Placental pericyte (primary cell): ENCODE measurements at places on chromosomes 1 and 21. TPM values are rescaled to one million over a fixed set of nuclear protein-coding genes. Genes with fewer than 3 reads are reported as not detected.

The KRTAP19-8 gene
- not detected in 2 replicates for total RNA-seq

The CHI3L2 gene
- not detected in 2 replicates for total RNA-seq

The ZNF670 gene
- 1.5 and 2.9 TPM in 2 replicates for total RNA-seq

The HAO2 gene
- total RNA-seq = not detected in 2 replicates

The PIK3R3 gene
- 1.3 and 3.3 TPM in 2 replicates for total RNA-seq

The SAMD11 gene
- total RNA-seq = 1.1 and 2.9 TPM in 2 replicates

The ARHGAP29 gene
- 4.2 and 44.5 TPM in 2 replicates for total RNA-seq

The CD48 gene
- total RNA-seq = not detected in 2 replicates

The KCNQ4 gene
- under 0.01 TPM in 1 of 2 replicates, not detected in the other for total RNA-seq

The OR6K3 gene
- not detected in 2 replicates for total RNA-seq

The ODF2L gene
- total RNA-seq = 25.8 and 48.0 TPM in 2 replicates

The SHISAL2A gene
- not detected in 2 replicates for total RNA-seq

The LGALS8 gene
- total RNA-seq = 60.0 and 70.0 TPM in 2 replicates

The LIN28A gene
- total RNA-seq = not detected in 2 replicates

The CFHR3 gene
- total RNA-seq = not detected in 2 replicates

The CLEC20A gene
- not detected in 2 replicates for total RNA-seq

The CELA2A gene
- total RNA-seq = 0.44 TPM in 1 of 2 replicates, not detected in the other

The OPTC gene
- not detected in 2 replicates for total RNA-seq

The F11R gene
- 3.7 and 12.7 TPM in 2 replicates for total RNA-seq

The KANK4 gene
- not detected in 2 replicates for total RNA-seq

The S100A1 gene
- 0.14 and 0.44 TPM in 2 replicates for total RNA-seq

The SRGAP2B gene
- 46.5 and 64.8 TPM in 2 replicates for total RNA-seq

The ANGPTL7 gene
- 0.88 TPM in 1 of 2 replicates, not detected in the other for total RNA-seq

The P3H1 gene
- total RNA-seq = 173 and 243 TPM in 2 replicates

The CD5L gene
- total RNA-seq = not detected in 2 replicates

The FCN3 gene
- total RNA-seq = not detected in 2 replicates

The CAPN8 gene
- not detected in 2 replicates for total RNA-seq

The PPIH gene
- total RNA-seq = 10.5 and 26.5 TPM in 2 replicates

The CNR2 gene
- total RNA-seq = not detected in 2 replicates

The ZNF695 gene
- 0.44 and 5.0 TPM in 2 replicates for total RNA-seq

The MUL1 gene
- total RNA-seq = 47.9 and 57.0 TPM in 2 replicates

The OVAAL gene
- not detected in 2 replicates for total RNA-seq

The AVPR1B gene
- total RNA-seq = not detected in 2 replicates

The ADCY10 gene
- total RNA-seq = under 0.01 and 0.22 TPM in 2 replicates

The OR2AK2 gene
- not detected in 2 replicates for total RNA-seq

The CRYBG2 gene
- total RNA-seq = under 0.01 TPM in 1 of 2 replicates, not detected in the other

The WNT4 gene
- 0.14 and 0.22 TPM in 2 replicates for total RNA-seq

The LCE2A gene
- total RNA-seq = 0.57 TPM in 1 of 2 replicates, not detected in the other

The F13B gene
- total RNA-seq = under 0.01 TPM in 1 of 2 replicates, not detected in the other

The VANGL2 gene
- not detected in 2 replicates for total RNA-seq

The MCOLN2 gene
- 0.29 and 0.88 TPM in 2 replicates for total RNA-seq

The NHLH1 gene
- under 0.01 and 0.14 TPM in 2 replicates for total RNA-seq

The TACSTD2 gene
- 0.22 and 1.1 TPM in 2 replicates for total RNA-seq

The TCP10L gene
- total RNA-seq = not detected in 2 replicates

The CLCA1 gene
- 0.22 TPM in 1 of 2 replicates, not detected in the other for total RNA-seq

The PDPN gene
- 20.3 and 249 TPM in 2 replicates for total RNA-seq

The PKLR gene
- not detected in 2 replicates for total RNA-seq

The RGL1 gene
- total RNA-seq = 28.7 and 35.1 TPM in 2 replicates

The ETV3L gene
- not detected in 2 replicates for total RNA-seq

The GJB4 gene
- total RNA-seq = not detected in 2 replicates

The POU2F1 gene
- 7.2 and 9.2 TPM in 2 replicates for total RNA-seq

The SPATA45 gene
- total RNA-seq = not detected in 2 replicates

The DSCAM gene
- total RNA-seq = not detected in 2 replicates

The CRP gene
- not detected in 2 replicates for total RNA-seq

The BTG3 gene
- total RNA-seq = 27.4 and 29.3 TPM in 2 replicates
